ENCODE measurements at places on chromosomes 12 and 14. TPM values are rescaled to one million over a fixed set of nuclear protein-coding genes. Genes with fewer than 3 reads are reported as not detected.

DNA sequence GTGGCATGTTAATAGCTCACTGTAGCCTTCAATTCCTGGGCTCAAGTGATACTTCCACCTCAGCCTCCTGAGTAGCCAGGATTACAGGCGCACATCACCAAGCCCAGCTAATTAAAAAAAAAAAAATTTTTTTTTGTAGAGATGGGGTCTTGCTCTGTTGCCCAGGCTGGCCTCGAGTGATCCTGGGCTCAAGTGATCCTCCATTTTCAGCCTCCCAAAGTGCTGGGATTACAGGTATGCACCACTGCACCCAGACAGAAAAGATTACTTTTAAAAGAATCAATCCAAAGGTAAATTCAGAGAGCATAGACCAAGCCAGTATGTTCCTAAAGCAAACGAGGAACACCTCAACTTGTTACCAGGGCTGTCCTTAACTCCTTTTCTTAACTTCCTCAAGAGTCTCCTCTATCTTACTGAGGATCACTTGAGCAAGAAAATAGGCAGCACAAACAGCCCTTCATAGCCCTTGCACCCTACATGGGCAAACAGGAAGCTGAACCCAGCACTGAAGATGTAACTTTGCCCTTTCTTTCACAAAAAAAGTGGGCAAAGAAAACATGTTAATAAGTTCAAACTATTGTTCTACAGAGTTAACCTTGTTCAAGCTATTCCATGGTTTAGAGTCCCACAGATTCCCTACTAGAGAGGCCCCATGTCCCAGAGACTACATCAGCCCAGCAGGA lies 11.3 kb downstream of the CS start:
- ATAC-seq, result no peak

DNA sequence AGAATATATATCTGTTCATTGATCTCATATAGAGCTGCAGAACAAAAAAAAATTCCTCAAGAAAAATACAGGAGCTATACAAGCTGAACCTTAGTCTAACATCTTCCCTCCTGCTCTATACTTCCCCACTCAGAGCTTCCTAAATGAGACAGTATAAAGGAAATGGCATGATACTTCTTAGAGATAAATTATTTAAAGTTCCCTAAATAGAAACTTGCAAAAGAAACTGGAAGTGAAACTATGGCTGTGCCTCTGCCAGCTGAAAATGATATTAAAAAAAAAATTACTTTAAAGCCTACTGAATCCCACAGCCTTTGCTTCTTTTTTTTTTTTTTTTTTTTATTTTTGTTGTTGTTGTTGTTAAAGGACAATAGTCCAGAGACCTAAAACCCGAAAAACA lies 11.6 kb upstream of the NEK9 start:
- ATAC-seq, result no peak

GRCh38 chr14:103228076-103228806 lies 105.0 kb downstream of the TNFAIP2 start:
- ATAC-seq, result no peak

GRCh38 chr14:23559010-23559925 lies 3.2 kb downstream of the THTPA start:
- ATAC-seq, result no peak

DNA sequence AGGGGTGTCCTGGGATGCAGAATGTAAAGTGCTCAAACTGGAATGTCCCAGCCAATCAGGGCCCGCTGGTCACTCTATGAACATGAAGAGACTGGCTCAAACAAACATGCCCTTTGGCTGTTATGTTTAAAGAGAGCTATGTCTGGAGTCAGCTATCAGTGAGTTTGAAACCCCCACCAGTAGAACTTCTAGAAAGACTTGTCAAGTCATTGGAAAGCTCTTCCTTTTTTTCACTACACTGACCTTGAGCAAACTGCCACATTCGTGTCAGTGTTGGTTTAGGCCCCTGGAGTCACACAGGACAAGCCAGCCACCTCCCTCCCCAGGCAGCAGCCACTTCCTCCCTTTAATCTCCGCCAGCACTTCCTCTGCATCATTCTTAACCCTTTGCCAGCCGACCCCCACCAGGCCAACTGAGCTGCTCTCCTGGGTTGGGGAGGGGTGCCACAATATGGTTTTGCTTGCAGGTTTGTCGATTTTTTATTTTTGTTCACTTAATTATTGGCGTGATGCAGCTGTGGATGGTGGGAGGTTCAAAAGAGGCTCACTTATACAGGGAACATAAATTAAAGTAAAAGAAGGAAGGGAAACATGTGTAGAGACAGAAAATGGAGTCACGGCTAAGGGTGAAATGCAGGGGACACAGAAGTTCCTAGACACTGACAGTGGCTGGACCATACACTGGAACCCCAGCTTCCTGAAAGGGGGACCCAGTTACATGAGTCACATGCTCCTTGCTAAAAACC lies 25.3 kb downstream of the CMKLR1 start:
- peak; percentile 17 for ATAC-seq

DNA sequence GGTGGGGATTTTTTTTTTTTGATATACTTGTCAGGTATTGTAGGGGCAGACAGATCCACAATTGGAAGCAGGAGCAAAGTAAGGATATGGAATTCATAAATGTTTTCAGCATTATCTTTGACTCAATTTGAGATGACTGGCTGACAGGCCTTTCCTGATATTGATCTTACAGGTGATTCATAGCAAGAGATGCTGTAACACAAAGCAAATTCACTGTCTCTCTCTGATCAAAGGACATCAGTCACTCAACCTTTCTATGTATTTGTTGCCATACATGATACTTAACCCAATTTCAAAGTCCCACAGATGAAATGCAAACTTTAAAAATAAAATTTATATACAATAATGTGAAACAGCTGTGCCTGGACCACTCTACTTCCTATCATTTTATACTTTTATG lies 1506.9 kb downstream of the AACS start:
- no peak for ATAC-seq

GRCh38 chr14:52342849-52343596 lies 28.9 kb downstream of the PTGER2 start:
- ATAC-seq, result no peak

GRCh38 chr14:24171422-24172260 lies at the start of gene REC8:
Gene REC8 (plus strand): TSS chr14:24172080. CDS start chr14:24172553, 473 bp downstream.
- peak; percentile 96 for ATAC-seq

GRCh38 chr12:93181409-93181965 lies 196.2 kb upstream of the NUDT4 start:
- ATAC-seq, result no peak

DNA sequence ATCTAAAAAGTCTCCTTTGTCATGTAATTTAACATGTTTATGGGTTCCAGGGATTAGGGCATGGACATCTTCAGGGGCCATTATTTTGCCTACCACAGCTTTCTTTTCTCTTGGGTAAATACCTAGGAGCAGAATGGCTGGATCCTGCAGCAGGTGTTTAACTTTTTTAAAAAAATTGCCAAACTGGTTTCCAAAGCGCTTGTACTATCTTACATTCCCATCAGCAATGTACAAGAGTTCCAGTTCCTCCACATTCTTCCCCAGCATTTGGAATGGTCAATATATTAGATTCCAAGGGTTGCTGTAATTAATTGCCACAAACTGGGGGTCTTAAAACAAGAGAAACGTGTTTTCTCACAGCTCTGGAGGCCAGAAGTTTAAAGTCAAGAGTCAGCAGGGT lies 27.7 kb upstream of the MYL2 start:
- no peak for ATAC-seq

DNA sequence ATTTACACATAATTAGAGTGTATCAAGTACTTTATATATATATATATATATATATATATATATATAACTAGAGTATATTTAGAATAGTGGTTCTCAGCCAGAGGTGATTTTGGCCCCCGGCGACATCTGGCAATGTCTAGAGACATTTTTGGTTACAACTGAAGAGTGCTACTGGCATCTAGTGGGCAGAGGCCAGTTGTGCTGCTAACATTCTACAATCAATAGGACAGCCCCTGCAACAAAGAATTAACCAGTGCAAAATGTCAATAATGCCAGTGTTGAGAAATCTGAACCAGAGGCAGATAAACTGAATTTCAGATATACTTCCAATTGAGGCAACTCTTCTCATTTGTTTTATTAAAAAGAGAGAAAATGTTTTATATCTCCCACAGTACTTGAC lies 8.9 kb downstream of the GTF2A1 start:
- ATAC-seq, result no peak

DNA sequence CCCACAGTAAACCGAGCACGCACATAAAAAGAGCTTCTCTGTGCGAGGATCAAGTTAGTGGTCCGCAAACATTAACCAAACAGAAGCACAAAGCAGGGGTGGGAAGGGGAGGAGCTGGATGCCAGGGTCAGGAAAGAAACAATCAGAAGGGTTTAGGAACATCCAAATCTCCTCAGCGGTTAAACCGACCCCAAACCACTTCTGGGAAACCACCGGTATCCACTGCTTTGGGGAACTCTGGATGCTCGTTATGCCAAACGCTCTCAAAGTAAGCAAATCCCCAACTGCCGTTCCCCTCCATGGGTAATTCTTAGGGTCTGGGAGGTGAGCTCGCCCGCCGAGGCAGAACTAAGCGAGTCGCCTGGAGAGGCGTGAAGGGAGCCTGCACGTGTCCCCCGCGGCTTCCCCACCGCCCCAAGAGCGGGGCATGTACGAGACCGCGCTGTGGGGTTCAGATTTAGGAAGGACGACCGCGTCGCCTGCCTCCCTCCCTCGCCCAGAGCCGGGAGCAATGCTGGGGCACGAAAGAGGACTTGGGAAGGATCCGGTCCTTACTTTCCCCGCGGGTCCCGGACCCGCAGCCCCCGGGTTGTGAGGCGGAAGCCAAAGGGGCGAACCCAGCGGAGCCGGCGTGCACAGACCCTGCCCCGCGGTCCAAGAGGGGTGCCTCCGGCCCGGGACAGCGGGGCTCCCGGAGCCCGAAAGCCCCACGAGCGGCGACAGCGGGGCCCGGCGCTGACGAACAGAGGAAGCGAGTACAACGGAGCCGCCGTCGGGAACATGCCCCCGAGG lies 711 bp downstream of the SBNO1 start:
- ATAC-seq, result peak; percentile 1

DNA sequence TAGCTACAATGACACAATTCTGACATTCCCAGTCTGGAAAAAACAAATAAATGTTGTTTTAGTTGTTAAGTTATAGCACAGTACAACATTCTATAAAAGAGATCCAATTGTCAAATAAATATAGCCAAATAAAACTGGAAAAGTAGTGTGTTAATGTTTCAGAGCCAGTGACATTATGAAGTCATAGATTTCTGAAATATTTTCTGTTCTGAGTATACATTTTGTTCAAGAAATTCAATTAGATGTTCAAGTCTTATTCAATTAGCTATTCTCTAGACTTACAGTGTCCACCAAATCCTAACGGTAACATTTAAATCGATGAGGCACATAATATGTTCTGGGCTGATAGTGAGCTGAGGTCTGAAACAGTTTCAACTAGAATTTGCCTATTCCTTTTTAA lies 196.1 kb upstream of the ABCD2 start:
- no peak for ATAC-seq

GRCh38 chr12:121036810-121037326 lies 2.2 kb downstream of the OASL start:
- ATAC-seq, result no peak

DNA sequence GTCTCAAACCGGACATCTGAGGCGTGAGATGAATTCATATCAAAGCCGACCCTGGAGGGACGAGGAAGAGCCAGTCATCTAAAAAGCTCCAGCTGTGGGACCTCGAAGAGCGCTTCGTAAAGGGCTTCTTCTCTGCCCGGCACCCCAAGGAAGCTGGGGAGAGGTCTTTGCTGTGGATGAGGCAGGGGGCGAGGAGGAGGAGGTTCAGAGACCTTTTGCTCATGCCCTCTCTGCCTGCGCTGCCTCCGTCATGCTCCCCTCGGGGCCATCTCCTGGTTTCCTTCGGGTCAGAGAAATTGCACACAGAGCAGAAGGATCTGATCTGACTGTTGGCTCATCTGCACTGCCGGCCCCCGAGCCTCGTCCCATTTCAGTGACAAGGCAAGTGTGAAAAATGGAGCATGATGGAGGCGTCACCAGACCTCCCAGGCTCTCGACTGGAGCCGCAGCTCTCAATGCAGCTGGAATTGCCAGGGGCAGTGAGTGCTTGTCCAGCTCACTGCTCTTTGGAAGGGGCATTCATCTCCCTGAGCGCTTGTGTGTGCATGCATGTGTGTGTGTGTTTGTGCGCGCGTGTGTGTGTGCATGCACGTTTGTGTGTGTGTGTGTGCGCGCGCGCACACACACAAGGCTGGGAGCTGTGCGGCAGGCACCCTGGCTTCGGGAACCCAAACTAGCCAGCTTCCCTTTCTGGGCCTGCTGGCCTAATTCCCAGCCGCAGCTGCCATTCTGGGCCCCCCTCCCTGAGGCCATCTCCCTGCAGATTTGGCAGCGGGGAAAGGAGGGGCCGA lies 9.2 kb downstream of the CABP1 start:
- ATAC-seq, result peak; percentile 7

DNA sequence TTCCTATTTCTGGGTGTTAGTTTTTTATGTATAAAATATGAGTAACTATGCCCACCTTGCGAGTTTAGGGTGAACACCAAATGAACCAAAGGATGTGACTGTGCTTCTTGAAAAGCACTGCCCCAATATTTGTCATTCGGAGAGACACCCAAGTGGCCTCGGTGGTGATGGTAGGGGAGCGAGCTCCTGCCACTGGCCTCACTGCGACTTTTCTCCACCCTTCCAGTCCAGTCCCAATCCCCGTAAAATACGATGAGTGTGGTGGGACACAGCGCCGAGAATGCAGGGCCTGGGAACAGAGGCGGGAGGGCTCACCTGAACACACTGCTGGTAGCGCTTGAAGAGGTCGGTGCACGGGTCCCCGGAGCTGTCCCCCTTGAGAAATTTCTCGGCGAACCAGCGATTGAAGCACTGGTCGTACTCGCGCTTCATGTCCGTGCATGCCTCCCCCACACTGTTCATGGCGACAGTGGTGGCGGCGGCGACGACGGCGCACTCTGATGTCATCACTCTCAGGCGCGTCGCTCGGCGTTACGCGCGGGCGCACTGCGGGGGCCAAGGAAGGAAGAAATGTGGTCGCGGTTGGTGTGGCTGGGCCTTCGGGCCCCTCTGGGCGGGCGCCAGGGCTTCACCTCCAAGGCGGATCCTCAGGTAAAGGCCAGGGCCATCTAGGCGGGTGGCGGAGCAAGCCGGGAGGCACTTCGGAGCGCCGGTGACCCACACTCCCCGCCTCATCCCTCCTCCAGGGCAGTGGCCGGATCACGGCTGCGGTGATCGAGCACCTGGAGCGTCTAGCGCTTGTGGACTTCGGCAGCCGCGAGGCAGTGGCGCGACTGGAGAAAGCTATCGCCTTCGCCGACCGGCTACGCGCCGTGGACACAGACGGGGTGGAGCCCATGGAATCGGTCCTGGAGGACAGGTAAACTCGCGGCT lies at the start of the genes GATC and TRIAP1:
Gene GATC, plus strand, starts transcription at position 534 of the 933 bp plus-strand sequence. Its CDS starts 37 bp downstream, at position 571.
Gene TRIAP1, minus strand, starts transcription at position 474 of the 933 bp plus-strand sequence. Its CDS starts 12 bp downstream, at position 462.
- ATAC-seq, result peak; percentile 96

The SMCO2 gene
- not detected for total RNA-seq

The NYNRIN gene
- total RNA-seq, result 73.0 TPM

The TMEM63C gene
- 21.3 TPM for total RNA-seq

The LRRK2 gene
- 0.57 TPM for total RNA-seq

The GPRC5D gene
- total RNA-seq, result 0.88 TPM

The NOS1 gene
- total RNA-seq, result 0.33 TPM

The LMO3 gene
- total RNA-seq, result 54.8 TPM

The AP1G2 gene
- 6.8 TPM for total RNA-seq

The WNT5B gene
- 6.7 TPM for total RNA-seq

The TAOK3 gene
- 41.0 TPM for total RNA-seq

The PLXNC1 gene
- total RNA-seq, result 18.2 TPM

The KCNA5 gene
- 0.54 TPM for total RNA-seq
